ENCODE measurements at places on chromosomes 13 and 19.

DNA sequence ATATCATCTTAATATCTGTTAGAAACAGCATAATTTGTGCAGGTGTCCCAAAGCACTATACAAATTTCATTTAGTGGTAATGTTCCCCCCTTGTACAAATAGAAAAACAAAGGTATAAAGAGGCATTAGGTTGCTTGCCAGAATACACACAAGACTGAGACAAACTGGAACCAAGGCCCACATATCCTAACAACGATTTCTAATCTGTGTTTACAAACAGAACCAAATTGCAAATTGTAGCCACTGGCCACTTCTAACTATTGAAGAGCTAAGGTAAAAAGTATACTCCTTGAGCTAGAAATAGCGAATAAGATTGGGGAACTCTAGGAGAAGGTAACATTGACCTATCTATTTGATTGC, 526.1 kb downstream of the KLF12 start:
- DNase-seq: no peak

GRCh38 chr13:100334214-100334613, 245.3 kb downstream of the PCCA start:
- no peak for DNase-seq

DNA sequence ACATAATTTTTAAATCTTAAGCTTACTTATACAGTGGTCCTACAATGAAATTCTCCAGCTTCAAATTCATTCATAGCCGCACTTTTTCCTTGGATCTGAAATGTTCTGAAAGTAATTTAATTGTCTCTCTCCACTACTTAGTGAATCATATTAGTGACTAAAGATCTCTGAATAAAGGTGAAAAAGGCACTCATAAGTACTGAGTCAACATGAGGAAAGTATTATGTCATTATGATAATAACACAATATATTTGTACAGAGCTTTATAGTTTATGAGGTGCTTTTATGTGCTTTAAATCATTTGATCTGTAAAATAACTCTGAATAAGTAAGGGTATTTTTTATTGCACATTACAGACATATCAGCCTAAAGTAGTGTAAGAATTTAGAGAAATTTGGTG, 628.2 kb upstream of the SLITRK5 start:
- no peak for DNase-seq

- DNase-seq: no peak
Measured at GRCh38 chr19:16180611-16181010, 4.6 kb upstream of the FAM32A start.

DNA sequence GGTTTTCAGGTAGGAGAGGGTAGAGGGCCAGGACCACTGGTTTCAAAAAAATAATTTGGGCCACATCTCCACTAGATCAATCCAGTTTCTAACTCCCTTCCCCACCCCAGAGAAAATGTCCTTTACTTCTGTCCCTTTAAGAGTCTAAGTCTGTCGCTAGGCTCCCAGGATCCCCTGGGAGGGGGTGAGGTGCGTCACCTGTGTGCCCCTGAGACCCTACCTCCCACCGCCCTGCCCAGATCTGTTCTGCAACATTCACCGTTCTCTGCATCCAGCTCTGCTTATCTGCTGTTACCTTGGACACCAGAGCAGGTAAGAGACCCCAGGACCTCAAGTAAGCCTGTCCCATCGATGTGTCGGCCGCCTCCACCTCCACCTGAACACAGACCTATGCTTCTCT, at the start of gene GFY:
Gene GFY (plus strand): TSS at position 211 of the 400 bp plus-strand sequence. CDS start 1,043 bp downstream, outside the sequence.
- no peak for DNase-seq

GRCh38 chr13:90447034-90447733, 900.3 kb upstream of the MIR17HG start:
- no peak for DNase-seq

GRCh38 chr19:1482361-1483130, 3.5 kb upstream of the C19orf25 start:
- no peak for DNase-seq

- DNase-seq: no peak
Measured at GRCh38 chr19:3518659-3519058, 12.5 kb downstream of the FZR1 start.

DNA sequence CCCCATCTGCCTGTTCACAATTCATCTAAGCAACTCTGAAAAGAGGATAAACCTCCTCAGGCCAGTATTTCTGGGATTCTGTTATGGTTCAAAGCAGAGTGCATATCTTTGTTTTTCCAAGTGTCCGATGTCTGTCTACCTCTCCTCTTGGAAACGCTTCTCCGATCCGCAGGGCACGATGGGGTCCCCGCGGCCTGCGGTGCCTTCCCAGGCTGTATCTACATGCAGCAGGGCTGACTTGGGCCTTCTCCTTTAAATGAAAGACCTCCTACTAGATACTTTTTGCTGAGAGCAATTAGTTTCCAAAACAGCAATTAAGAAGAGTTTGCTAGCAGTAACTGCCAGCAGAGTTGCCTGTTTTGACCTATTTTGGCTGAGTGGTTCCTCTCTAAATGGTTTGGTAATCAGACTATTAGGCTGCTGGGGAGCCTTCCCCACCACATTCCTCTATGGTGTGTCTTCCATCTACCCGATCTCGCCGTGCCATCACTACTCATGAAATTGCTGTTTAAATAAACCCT, 23.5 kb downstream of the COL4A2 start:
- DNase-seq: no peak

DNA sequence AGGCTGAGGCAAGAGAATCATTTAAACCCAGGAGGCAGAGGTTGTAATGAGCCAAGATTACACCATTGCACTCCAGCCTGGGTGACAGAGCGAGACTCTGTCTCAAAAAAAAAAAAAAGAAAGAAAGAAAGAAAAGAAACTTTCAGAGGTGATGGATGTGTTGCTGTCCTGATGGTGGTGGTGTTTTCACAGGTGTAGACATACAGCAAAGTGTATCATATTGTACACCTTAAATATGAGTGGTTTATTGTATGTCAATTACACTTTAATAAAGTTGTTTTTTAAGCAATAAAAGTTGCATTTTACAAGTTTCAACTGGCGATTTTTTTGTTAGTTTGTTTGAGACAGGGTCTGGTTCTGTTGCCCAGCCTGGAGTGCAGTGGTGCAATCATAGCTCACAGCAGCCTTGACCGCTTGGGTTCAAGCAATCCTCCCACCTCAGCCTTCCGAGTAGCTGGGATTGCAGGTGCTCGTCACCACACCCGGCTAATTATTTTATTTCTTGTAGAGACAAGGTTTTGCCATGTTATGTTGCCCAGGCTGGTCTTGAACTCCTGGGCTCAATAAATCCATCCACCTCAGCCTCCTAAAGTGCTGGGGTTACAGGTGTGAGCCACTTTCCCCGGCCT, 13.5 kb upstream of the INSR start:
- DNase-seq: no peak

- DNase-seq: no peak
Measured at GRCh38 chr19:16527971-16528521, 14.2 kb downstream of the CHERP start.

DNA sequence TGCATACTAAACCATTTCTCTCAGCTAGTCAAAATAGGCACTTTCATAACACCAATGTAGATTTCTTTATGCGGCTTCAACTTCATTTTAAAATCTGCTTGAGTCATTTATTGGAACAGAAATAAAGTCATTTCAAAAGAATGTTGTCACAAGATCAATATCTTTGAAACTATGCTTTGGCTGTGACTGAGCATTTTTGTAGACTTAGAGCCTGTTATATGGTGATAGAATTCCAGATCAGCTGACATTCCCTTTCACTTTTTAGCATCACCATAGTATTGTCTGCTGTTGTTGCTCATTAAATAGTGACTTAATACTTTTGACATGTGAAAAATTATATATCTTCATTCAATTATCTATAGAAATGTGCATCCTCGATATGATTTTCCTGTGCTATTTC, 279.2 kb upstream of the PRR20A start:
- DNase-seq: no peak

DNA sequence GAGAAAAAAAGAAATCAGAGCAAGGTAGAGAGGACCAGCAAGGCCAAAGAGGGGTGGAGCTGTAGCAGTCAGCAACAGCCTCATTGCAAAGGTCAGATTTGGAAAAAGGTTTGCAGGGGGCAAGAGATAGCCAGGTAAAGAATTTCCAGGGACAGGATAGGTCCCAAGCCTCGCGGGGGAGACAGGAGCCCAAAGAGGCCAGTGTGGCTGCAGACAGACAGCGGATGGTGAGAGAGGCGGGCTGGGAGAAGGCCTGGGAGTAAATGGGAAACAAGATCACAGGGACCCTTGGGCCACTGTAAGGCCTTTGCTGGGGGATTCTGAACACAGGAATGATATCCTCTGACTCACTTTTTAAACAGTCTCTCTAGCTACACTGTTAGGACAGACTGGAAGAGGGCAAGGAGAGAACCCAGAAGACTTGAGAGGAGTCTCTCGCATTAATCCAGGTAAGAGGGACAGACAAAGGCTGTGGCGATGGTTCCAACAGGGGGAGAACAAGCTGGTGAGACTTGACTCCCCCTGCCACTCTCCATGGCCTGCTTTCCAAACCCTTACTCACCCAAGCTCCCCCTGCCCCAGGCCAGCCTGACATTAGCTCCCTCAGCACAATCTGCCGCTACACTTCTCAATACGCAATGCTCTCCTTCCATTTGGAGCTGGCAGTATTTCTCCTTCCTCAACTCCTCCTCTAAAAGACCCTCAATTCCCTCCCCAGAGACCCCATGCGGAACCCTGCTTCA, 31.8 kb downstream of the DOCK9 start:
- DNase-seq: no peak

GRCh38 chr13:67023130-67023876, 206.8 kb downstream of the PCDH9 start:
- no peak for DNase-seq

GRCh38 chr19:45311621-45312020, 11.1 kb downstream of the CKM start:
- DNase-seq: no peak

DNA sequence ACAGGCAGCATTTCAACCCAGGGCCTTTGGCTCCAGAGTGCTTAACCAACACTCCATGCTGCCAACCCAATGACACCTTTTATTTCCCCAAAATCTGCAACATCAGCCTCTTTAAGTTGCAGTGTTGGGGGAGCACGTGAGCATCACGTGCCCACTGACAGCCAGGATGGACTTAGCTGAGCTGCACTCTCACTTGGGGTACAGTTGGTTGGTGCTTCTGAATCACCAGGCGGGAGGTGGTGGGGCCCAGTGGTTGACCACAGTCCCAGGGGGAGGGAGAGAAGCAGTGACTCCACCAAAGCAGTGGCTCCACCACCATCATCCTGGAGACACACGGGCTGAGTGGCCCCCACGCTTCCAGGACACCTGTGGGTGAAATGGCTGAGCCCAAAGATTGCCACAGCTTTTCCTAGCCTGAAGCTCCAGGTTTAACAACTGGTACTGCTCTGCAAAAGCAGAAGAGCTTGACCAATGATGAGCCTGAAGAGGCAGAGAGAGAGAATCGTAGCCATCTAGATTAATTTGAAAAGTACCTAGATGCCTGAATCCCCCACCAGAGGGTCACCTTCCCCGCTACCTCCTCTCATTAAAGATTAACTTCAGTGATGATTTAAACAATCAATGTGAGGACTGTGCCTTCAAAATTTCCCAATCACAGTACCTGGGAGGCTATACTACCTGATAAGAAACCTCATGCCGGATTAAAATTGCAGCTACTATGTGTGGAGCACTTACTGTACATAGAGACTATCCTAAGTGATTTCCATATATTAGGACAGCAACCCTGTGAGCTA, 193.8 kb downstream of the FOXO1 start:
- DNase-seq: no peak

- no peak for DNase-seq
Measured at GRCh38 chr19:32671883-32672593, 2.9 kb downstream of the ANKRD27 start.

- DNase-seq: no peak
Measured at GRCh38 chr19:19269952-19270694, 3.0 kb downstream of the TM6SF2 start.

- no peak for DNase-seq
Measured at GRCh38 chr13:75489502-75490263, 7.7 kb upstream of the TBC1D4 start.

DNA sequence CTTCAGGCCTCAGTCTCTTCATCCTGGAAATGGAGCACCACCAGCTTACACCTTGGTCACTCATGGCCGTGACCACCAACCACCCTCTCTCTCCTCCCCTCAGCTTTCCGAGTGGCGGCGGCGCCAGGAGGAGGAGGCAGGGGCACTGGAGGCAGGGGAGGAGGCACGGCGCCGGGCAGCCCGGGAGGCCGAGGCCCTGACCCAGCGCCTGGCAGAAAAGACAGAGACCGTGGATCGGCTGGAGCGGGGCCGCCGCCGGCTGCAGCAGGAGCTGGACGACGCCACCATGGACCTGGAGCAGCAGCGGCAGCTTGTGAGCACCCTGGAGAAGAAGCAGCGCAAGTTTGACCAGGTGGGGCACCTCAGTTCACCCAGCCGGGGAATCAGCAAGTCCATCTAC, 47.7 kb downstream of the KCNC3 start:
- DNase-seq: no peak

DNA sequence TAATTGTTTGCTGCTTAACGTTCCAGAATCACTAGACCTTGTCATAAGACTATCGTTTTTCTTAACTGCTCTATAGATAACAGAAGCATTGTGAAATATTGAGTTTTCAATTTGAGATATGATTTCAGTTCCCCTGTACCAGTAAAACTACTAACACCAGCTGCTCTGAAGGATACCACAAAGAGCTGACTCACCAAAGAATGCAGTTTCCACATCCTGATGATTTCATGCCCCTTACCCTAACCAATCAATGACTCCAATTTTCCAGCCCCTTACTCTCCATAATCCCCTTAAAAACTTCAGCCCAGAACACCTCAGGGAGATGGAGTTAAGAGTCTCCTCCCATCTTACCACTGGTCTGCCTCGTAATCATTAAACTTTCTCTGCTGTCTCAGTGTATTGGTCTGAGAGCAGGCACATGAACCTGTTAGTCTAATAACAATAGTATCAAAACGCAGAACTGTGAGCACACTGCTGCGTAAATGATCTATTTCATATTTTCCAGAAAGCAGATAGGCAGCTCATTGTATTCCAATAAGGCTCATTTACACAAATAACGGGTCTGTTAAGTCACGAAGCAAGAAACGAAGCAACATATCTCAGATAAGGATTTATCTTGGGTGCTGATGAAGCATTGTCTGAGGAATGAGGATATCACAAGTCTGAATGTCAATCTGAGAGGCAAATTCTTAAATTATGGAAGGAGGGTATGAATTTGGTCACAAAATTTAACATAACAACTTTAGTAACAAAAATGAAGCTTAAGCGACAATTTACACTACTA, 14.1 kb upstream of the CCNA1 start:
- no peak for DNase-seq
